ENCODE measurements at places on chromosomes 1 and 21.

GRCh38 chr1:245589906-245590305 lies 435.1 kb downstream of the KIF26B start:
- no peak for DNase-seq

GRCh38 chr1:49102752-49103151 lies 326.1 kb upstream of the BEND5 start:
- no peak for DNase-seq

GRCh38 chr21:37072988-37073416 lies at the start of the genes PIGP and TTC3:
Gene PIGP, minus strand, starts transcription at chr21:37073071. Its CDS starts 556 bp downstream, at chr21:37072515.
Gene TTC3, plus strand, starts transcription at chr21:37073254. Its CDS starts 14,004 bp downstream, at chr21:37087258.
- DNase-seq = peak; percentile 95

GRCh38 chr1:155086128-155086741 lies 7.6 kb downstream of the EFNA3 start:
- peak; percentile 67 for DNase-seq

DNA sequence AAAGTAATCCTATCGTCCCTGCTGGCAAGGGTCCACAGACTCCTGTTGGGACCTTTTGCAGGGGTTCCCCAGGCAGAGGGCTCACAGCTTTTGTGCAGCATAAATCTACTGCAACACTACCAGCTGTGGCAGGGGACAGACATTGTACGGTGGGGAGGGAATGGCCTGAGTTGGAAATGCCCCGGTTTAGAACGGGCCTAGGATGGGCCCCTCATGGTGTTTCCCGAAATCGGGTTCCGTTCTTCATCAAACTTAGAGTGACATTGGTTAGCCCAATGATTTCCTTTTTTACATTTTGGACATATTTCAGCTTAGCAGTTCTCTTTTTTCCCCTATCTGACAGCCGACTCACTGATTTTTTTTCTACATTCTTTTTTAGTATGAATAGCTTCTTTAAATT lies 26.5 kb upstream of the SAMD11 start:
- DNase-seq = no peak

DNA sequence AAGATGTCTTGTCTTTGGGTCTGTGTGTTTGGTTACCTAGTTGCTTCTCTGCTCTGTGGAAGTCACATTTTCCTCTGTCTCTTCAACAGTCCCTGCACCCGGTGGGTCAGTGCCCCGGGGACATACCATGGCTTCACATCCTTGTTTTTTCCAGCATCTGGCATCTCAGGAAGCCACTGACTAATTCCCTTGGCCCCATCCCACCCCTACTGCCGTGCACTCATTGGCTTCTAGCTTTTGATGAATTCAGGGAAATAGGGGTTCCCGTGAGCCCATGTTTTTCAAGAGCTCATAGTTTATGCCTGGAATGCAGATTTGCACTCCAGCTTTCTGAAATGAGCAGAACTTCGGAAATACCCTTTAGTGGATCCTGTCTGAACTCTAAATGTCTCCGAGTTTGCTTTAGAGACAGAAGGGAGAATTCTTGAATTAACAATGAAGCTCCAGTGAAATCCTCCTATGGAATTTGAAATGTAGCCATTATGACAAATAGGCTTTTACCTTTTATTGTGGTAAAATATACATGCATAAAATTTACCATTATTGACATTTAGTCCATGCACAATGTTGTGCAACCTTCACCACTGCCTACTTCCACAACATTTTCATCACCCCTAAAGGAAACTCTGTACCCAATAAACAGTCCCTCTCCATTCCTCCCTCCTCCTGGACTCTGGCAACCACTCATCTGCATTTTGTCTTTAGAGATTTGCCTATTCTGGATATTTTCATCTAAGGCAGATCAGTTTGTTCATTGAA lies 67.5 kb downstream of the CLIC6 start:
- DNase-seq = no peak

- no peak for DNase-seq
Measured at GRCh38 chr1:27832762-27833161, 2.2 kb downstream of the PPP1R8 start.
